ENCODE measurements at places on chromosomes 3 and 15.

GRCh38 chr3:42149975-42150374, 58.8 kb downstream of the TRAK1 start:
- H3K4me1 ChIP-seq = no peaks in the 10 kb centered on the region
- H3K27ac ChIP-seq = no peak overlapping the region
- H3K4me3 ChIP-seq = no peak overlapping the region
- H3K36me3 ChIP-seq = no peaks in the 10 kb centered on the region
- no peaks in the 10 kb centered on the region for H3K27me3 ChIP-seq
- no peak for DNase-seq

GRCh38 chr3:161649900-161650484, 153.4 kb downstream of the OTOL1 start:
- H3K4me3 ChIP-seq = no peak overlapping the region
- H3K36me3 ChIP-seq = no peaks in the 10 kb centered on the region
- H3K4me1 ChIP-seq = no peaks in the 10 kb centered on the region
- no peak for DNase-seq
- H3K27ac ChIP-seq = no peak overlapping the region

GRCh38 chr3:181725131-181725731, 13.5 kb downstream of the SOX2 start:
- H3K4me3 ChIP-seq = no peak overlapping the region
- H3K36me3 ChIP-seq = no peaks in the 10 kb centered on the region
- DNase-seq = no peak

DNA sequence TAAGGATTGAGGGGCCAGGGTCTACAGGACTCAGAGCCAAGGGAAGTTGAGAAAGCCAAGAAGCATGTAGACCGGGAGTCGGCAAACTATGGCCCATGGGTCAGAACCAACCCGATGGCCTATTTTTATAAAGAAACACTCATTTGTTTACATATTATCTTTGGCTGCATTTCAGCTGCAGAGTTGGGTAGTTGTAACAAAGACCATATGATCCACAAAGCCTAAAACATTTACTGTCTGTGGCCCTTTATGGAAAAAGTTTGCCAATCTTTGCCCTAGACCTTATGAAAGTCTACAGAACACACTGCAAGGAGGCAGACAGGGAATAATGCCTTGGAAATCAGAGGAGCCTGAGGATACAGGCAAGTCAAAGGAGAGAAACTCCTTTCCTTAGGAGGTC, 63.2 kb upstream of the MNS1 start:
- no peak overlapping the region for H3K27ac ChIP-seq
- H3K4me1 ChIP-seq = no peaks in the 10 kb centered on the region
- H3K36me3 ChIP-seq = no peaks in the 10 kb centered on the region
- no peak for DNase-seq
- no peaks in the 10 kb centered on the region for H3K27me3 ChIP-seq
- no peak overlapping the region for H3K4me3 ChIP-seq

- DNase-seq = no peak
- H3K36me3 ChIP-seq = peaks cover 13% of the 10 kb centered on the region
- H3K27ac ChIP-seq = no peak overlapping the region
- peaks cover 11% of the 10 kb centered on the region for H3K4me1 ChIP-seq
These were observed 14.7 kb downstream of the SEMA3F start for GRCh38 chr3:50169858-50170257.

DNA sequence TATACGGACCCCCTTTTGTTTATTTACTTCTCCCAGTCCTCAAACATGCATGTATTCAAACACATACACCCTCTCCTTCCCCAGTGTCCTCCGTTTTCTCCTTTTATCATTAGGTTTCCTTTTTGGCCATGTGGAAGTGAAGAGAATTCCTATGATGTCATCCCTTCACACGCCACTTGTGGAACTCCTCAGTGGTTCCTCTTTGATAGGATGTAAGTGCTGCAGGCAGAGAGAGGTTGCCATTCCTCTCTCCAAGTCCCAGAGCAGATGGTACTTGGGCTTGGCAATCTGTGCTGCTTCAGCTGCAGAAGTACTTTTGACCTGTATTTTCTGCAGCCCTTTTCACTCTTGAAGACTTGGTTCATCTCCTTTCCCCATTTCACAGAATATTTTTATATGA, 32.9 kb upstream of the CRTC3 start:
- no peaks in the 10 kb centered on the region for H3K27me3 ChIP-seq
- H3K4me1 ChIP-seq = no peaks in the 10 kb centered on the region
- H3K36me3 ChIP-seq = peaks cover 13% of the 10 kb centered on the region
- H3K27ac ChIP-seq = no peak overlapping the region

- no peaks in the 10 kb centered on the region for H3K27me3 ChIP-seq
- no peak overlapping the region for H3K4me3 ChIP-seq
- no peaks in the 10 kb centered on the region for H3K36me3 ChIP-seq
- no peak for DNase-seq
- H3K4me1 ChIP-seq = no peaks in the 10 kb centered on the region
These were observed 80.9 kb downstream of the LRRFIP2 start for GRCh38 chr3:37093481-37093880.

- H3K4me1 ChIP-seq = no peaks in the 10 kb centered on the region
- H3K27me3 ChIP-seq = no peaks in the 10 kb centered on the region
- H3K36me3 ChIP-seq = no peaks in the 10 kb centered on the region
These were observed 33.4 kb downstream of the DCLK3 start for GRCh38 chr3:36730966-36731365.

GRCh38 chr15:29056839-29057450, 171.2 kb downstream of the APBA2 start:
- H3K4me1 ChIP-seq = peaks cover 9% of the 10 kb centered on the region
- H3K36me3 ChIP-seq = no peaks in the 10 kb centered on the region
- H3K27ac ChIP-seq = no peak overlapping the region
- H3K4me3 ChIP-seq = no peak overlapping the region
- peak; percentile 35 for DNase-seq

- no peak for DNase-seq
- H3K4me3 ChIP-seq = no peak overlapping the region
- H3K4me1 ChIP-seq = no peaks in the 10 kb centered on the region
- H3K36me3 ChIP-seq = no peaks in the 10 kb centered on the region
- no peaks in the 10 kb centered on the region for H3K27me3 ChIP-seq
These were observed 160.5 kb upstream of the UMPS start for GRCh38 chr3:124569761-124570160.

- no peaks in the 10 kb centered on the region for H3K4me1 ChIP-seq
- H3K27ac ChIP-seq = no peak overlapping the region
- no peaks in the 10 kb centered on the region for H3K27me3 ChIP-seq
- no peak for DNase-seq
- no peaks in the 10 kb centered on the region for H3K36me3 ChIP-seq
- no peak overlapping the region for H3K4me3 ChIP-seq
These were observed 87.9 kb downstream of the PLXNA1 start for GRCh38 chr3:127070776-127071175.

GRCh38 chr15:85494048-85494777, 113.8 kb downstream of the AKAP13 start:
- DNase-seq = no peak
- no peak overlapping the region for H3K27ac ChIP-seq
- peaks cover 2% of the 10 kb centered on the region for H3K4me1 ChIP-seq

- H3K4me1 ChIP-seq = no peaks in the 10 kb centered on the region
- H3K27ac ChIP-seq = no peak overlapping the region
These were observed 68.2 kb downstream of the POLQ start for GRCh38 chr3:121477589-121477988.

GRCh38 chr3:63047068-63047467, 171.9 kb upstream of the CADPS start:
- DNase-seq = no peak
- H3K36me3 ChIP-seq = no peaks in the 10 kb centered on the region
- H3K27me3 ChIP-seq = no peaks in the 10 kb centered on the region
- H3K4me3 ChIP-seq = no peak overlapping the region
- peaks cover 1% of the 10 kb centered on the region for H3K4me1 ChIP-seq
- no peak overlapping the region for H3K27ac ChIP-seq

DNA sequence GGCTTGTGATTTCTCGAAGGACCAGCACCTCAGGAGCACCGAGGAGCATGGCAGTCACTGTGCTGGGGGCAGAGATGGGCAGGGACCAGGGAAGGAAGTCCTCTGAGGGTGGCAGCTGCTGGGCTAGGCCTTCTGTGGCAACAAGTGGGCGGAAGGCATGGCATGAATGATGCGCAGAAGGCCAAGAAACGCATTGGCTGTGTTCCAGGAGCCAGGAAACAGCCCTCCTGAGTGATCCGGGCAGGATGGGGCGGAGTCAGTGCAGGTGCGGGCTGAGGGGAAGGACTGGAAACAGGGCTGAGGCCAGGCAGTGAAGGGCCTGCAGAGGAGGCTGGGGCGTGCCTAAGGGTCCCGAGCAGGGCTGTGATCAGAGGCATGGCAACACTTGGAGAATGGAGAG, 23.6 kb downstream of the MRPS11 start:
- no peak overlapping the region for H3K27ac ChIP-seq
- H3K36me3 ChIP-seq = no peaks in the 10 kb centered on the region
- no peak for DNase-seq
- H3K4me3 ChIP-seq = no peak overlapping the region

GRCh38 chr3:78338405-78338804, 1298.5 kb downstream of the ROBO2 start:
- no peaks in the 10 kb centered on the region for H3K27me3 ChIP-seq
- peaks cover 2% of the 10 kb centered on the region for H3K4me1 ChIP-seq
- no peaks in the 10 kb centered on the region for H3K36me3 ChIP-seq
- no peak overlapping the region for H3K27ac ChIP-seq
- DNase-seq = no peak

GRCh38 chr3:53978386-53978785, 86.7 kb upstream of the SELENOK start:
- H3K4me1 ChIP-seq = no peaks in the 10 kb centered on the region
- H3K36me3 ChIP-seq = no peaks in the 10 kb centered on the region
- no peak for DNase-seq
- no peak overlapping the region for H3K4me3 ChIP-seq
- H3K27ac ChIP-seq = no peak overlapping the region
- H3K27me3 ChIP-seq = no peaks in the 10 kb centered on the region

- H3K36me3 ChIP-seq = no peaks in the 10 kb centered on the region
- no peak overlapping the region for H3K27ac ChIP-seq
- H3K27me3 ChIP-seq = no peaks in the 10 kb centered on the region
- no peak overlapping the region for H3K4me3 ChIP-seq
- no peak for DNase-seq
- no peaks in the 10 kb centered on the region for H3K4me1 ChIP-seq
These were observed 615.2 kb upstream of the NR2F2 start for GRCh38 chr15:95715116-95715903.

- no peaks in the 10 kb centered on the region for H3K27me3 ChIP-seq
- no peak overlapping the region for H3K27ac ChIP-seq
- H3K4me1 ChIP-seq = no peaks in the 10 kb centered on the region
- H3K4me3 ChIP-seq = no peak overlapping the region
These were observed 289.5 kb upstream of the GRM7 start for GRCh38 chr3:6571448-6571847.

DNA sequence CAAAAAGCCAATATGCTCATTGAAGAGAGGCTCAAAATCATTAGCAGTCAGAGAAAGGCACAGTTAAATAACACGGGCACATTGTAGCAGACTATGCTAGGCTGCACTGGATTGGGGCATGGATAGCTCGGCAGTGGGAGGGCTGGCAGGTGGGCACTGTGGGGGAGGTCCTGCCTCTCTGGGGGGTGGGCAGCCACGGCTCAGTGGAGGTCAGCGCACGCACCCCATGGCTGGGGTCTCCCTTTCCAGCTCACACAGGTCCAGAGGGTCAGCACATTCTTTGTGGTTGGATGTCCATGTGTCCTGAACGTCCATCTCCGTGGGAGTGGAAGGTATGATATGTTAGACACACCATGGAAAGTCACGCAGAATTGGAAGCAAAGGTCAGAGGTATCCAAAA, 18.4 kb upstream of the MGLL start:
- DNase-seq = no peak
- H3K4me3 ChIP-seq = no peak overlapping the region
- no peaks in the 10 kb centered on the region for H3K36me3 ChIP-seq
- H3K27me3 ChIP-seq = no peaks in the 10 kb centered on the region
- no peaks in the 10 kb centered on the region for H3K4me1 ChIP-seq

GRCh38 chr3:187921391-187922074, 176.3 kb upstream of the BCL6 start:
- no peak overlapping the region for H3K27ac ChIP-seq
- no peak for DNase-seq
- H3K36me3 ChIP-seq = no peaks in the 10 kb centered on the region
- H3K27me3 ChIP-seq = no peaks in the 10 kb centered on the region

DNA sequence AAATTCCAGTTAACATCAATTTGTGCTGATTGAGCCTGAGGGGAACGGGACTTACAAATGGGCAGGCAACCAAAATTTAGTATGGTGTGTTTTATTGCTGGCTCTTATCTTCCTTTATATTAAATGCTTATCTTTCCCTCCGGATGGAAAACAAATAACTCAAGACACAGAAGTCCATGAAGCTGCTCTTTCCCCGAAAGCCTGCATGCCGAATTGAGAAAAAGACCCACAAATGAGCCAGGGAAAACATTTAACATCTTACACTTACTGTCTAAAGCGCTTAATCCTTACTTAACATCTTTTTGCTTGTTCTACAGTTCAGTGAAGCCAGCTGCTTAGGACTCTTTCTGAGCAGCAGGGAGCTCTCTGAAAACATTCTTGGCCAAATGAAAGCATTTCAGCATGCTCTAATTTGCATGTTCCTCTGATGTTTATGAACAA, 49.5 kb downstream of the HEG1 start:
- H3K27me3 ChIP-seq = no peaks in the 10 kb centered on the region
- H3K4me3 ChIP-seq = no peak overlapping the region
- H3K36me3 ChIP-seq = no peaks in the 10 kb centered on the region
- no peaks in the 10 kb centered on the region for H3K4me1 ChIP-seq
- H3K27ac ChIP-seq = no peak overlapping the region

DNA sequence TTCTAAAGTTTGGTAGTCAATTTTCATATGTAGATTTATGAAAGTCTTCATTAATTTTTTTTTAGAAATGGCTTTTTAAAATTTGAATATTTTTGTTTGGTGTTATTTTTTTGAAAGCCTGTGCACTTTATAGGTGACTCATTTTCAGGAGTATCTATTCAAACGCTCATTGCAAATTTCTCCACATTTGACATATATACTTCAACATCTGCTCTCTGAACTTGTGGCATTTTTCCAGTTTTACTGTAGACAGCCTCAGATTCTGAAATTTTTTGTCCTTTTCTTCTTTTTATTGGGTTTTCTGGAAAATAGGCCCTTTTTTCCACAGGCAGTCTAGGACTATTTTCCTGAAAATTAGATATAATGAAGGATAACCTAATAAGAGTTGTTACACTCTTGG, 396.6 kb downstream of the RBMS3 start:
- H3K4me1 ChIP-seq = no peaks in the 10 kb centered on the region
- H3K27me3 ChIP-seq = no peaks in the 10 kb centered on the region
- no peak overlapping the region for H3K4me3 ChIP-seq
- DNase-seq = no peak

All from iPS DF 6.9 (cell line).